Cerebellar nuclear complex (tissue), 1 donor: ENCODE measurements at places on chromosomes 12 and 14.

GRCh38 chr14:91310606-91311283, 66.2 kb upstream of the GPR68 start:
- no peak for DNase-seq

DNA sequence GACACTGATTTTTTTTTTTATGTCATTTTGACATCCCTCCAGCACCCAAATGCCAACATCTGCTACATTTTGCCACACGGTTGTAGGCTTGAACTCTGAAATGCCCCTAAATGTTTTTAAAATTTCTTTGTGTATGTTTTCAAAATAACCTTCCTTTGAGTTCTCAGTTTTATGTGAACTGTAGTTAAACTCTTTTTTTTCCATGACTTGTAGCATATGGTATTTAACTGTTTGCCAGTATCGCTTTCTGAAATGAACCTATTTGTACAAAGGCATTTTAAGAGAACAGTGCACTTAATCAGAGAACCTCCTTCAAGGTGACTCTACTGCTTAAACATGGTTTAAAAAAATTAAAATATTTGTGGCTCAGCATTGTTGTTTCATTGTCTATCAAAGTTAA, 61.5 kb downstream of the PDE3A start:
- DNase-seq = no peak

GRCh38 chr14:29092121-29092520, 325.5 kb downstream of the FOXG1 start:
- DNase-seq = no peak

GRCh38 chr12:118238888-118239287, 103.0 kb downstream of the PEBP1 start:
- DNase-seq = no peak

DNA sequence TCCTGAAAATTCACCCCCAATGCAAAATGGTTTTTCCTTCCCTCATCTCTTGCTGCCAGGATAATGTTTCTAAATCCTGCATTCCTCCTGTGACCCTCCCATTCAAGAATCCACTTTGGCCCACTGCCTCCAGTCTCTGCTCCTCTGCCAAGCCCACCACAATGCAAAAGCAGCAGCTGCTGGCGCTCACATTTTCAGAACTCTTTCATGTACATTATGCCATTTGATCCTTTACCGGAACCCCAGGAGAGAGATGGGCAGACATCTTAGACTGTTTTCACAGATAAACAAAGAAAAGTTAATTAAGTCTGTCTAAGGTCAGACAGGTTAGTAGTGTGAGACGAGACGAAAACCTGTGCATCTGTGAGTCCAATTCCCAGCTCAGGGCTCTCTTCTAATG, 12.9 kb downstream of the LRIG3 start:
- DNase-seq = no peak
